ENCODE measurements at places on chromosomes 7 and 10.

DNA sequence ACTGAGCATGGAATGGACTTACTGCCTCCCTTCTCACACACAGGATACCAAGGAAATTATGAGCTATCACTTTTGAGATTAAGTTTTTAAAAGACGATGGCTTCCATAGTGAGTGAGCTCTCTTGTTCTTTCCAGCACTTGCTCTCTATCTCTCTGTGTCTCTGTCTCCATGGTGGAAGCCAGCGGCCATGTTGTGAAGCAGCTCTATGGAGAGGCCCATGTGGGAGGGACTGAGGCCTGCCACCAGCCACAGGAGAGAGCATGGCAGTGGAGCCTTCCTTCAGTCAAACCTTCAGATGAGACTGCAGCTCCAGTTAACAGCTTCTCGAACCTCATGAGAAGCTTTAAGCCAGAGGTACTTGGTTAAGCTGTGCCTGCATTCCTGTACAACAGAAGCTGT is 20.5 kb upstream of the PDIA4 start:
- DNase-seq = no peak
- no peak overlapping the region for H3K27ac ChIP-seq
- no peak overlapping the region for H3K4me3 ChIP-seq
- H3K27me3 ChIP-seq = peaks cover 2% of the 10 kb centered on the region
- H3K36me3 ChIP-seq = no peaks in the 10 kb centered on the region
- H3K4me1 ChIP-seq = peaks cover 2% of the 10 kb centered on the region

GRCh38 chr7:66460921-66461361 is 167.7 kb upstream of the KCTD7 start:
- no peak for DNase-seq
- no peak overlapping the region for H3K27ac ChIP-seq
- no peaks in the 10 kb centered on the region for H3K36me3 ChIP-seq
- H3K4me1 ChIP-seq = peaks cover 5% of the 10 kb centered on the region

DNA sequence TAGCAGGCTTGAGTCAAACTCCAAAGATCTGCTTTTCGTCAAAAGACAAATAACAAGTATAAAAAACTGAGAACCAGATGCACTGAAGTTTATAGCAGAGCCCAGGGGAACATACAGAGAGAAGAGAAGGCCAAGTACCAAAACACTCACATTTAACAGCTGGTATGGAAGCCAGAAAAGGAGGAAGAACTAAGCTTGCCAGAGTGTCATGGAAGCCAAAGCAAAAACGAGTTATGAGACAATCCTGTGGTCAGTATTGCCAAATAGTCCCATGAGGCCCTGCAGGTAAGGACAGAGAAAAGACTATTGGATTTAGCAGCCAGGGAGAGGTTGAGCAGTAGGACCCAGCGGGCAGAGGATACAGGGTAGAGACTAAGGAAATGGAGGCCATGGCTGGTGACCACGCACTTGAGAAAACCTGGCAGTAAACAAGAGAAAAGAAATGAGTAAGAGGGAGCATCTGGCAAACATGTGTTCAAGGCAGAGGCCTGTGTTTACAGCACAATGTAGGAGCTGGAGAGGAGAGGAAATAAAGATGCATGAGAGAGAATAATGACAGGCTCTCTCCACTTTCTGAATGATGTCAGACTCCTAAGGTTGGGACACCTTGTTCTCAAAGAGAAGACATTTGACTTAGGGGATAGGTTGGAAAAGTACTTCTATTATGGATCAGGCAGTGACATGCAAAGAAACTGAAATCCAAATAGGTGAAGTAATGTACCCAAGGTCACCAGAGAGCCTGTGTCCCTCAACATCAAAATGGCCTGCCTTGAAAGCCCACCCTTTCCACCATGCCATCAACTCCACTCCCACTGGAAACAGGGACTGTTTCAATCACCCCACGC is 9.1 kb downstream of the CREB3L2 start:
- DNase-seq = peak; percentile 74
- no peaks in the 10 kb centered on the region for H3K27me3 ChIP-seq
- peak overlapping the region; percentile 24 for H3K4me3 ChIP-seq
- peaks cover 35% of the 10 kb centered on the region for H3K4me1 ChIP-seq

- peaks cover 39% of the 10 kb centered on the region for H3K36me3 ChIP-seq
- DNase-seq = no peak
- no peaks in the 10 kb centered on the region for H3K27me3 ChIP-seq
These were observed 6.8 kb downstream of the ARL5B start for GRCh38 chr10:18665815-18666558.

DNA sequence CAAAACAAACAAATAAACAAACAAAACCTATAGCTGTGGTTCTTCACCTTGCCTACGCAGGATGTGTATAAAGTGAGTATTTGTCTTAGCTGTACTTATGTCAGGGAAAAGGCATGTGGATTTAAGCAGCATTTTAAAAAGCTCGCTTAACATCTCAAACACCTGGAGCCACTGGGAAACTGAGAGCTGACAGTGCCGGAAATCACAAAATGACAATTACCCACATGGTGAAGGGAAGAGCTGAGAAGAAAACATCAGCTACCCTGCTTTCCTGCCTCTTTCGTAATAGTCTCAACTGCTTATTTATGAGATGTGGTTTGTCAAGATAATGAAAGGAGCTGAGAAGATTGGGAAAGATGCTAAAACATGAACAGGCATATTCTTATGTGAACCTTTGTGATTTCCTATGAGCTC is 31.1 kb upstream of the MSMB start:
- H3K36me3 ChIP-seq = no peaks in the 10 kb centered on the region
- no peaks in the 10 kb centered on the region for H3K27me3 ChIP-seq

DNA sequence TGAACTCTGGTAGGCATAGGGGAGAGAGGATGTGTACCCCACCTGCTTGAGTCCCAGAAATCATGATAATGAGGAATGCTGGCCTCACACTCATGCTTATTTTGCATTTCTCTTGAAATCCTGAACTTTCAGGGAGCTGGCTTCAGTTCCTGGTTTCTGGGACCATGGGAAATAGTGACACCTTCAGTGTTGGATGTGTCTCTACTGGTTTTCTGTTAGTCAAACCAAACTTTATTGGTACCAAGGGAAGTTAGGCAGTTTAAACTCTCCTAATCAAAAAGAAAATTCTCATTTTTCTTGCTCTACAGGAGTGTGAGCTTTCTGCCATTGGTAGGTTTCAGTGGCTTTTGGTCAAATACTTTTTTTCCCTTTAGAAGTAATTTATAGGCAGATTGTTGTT is 11.8 kb upstream of the PCGF5 start:
- H3K27ac ChIP-seq = no peak overlapping the region
- H3K36me3 ChIP-seq = peaks cover 11% of the 10 kb centered on the region
- peaks cover 45% of the 10 kb centered on the region for H3K4me1 ChIP-seq
- H3K4me3 ChIP-seq = no peak overlapping the region
- no peaks in the 10 kb centered on the region for H3K27me3 ChIP-seq
- DNase-seq = no peak
